Cortex of kidney (tissue), 1 donor: ENCODE measurements at places on chromosomes 2 and 18.

DNA sequence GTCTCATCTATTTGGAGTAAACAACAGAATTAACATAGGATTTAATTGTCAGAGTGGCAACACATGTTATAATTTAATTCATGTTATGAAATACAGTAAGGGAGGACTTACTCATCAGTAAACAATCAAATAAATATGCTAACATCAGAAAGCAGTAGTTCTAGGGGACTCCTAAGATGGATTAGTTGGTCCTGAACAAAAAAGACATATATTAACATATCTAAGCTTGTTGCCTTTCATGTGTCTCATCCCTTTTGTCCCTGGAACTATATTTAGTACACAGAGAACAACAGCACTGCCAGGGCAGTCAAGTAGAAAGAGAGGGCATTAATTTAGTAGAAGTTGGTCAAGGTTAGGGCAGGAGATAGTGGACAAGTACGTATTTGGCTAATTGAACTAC is 117.8 kb upstream of the FZD5 start:
- DNase-seq = no peak

DNA sequence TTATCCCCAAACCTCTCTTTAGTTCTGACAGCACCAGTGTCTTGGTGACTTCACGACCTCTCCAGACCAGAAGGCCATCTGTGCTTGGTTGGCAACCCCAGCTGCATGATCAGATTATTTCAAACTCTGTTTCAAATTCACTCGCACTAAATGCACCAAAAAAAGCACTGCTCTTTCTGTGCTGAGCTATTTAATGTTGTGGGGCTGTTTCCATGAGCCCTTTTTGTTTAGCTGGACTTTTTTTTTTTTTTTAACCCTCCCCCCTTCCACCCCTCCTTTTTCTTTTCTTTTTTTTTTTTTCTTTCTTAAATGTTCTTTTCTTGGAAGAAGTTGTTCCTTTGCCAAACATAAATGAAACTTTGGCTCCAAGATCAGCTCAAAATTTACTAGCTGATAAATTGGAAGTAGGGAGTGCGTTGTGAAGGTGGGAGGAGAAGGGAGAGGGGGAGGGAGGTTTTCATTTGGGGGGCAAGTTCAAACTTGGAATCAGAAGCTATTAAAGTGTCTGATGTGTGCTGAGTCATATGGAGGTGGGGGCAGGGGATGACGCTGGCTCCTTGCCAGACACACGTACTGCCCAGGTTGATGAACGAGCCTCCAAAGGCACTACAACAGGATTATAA is 543.0 kb upstream of the TNP1 start:
- no peak for DNase-seq

GRCh38 chr2:151771599-151772358 is 37.5 kb upstream of the NEB start:
- no peak for DNase-seq

DNA sequence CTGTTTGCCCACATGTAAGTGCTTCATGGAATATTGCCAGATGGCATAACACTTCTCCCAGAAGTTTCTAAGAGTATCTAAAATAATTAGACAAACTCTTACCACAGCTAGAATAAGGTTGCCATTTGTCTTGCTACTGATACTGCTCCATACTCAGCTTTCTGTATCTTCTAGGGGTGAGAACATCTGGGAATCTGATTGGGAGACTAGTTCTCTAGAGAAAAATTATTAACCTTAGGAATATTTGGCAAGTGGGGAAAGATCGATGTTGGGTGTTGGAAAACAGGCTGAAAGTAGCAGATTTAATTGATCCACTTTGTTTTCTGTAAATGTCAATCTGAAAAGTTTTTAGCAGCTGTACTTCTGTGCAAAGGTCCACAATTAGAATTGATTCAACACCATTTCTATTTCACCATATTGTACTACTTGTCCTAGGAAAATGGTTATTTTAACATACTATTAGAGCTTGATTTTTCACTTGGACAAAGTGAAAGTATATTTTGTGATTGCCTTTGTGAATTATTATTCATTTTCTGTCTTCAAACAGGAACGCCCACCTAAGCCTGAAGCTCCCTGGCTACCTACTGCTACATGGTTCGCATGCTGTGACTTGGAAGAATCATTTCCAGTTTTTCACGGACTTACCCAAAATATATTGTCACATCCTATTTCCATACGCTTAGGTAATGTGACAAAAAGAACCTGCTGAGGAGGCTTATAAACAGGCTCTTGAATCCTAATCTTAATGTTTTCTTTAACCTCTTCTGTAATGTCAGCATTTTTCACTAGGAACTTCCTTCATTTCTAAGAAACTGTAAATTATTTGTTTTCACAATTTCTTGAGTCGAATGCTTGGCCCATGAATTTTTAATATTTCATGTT is 147.7 kb downstream of the TRABD2A start:
- no peak for DNase-seq

DNA sequence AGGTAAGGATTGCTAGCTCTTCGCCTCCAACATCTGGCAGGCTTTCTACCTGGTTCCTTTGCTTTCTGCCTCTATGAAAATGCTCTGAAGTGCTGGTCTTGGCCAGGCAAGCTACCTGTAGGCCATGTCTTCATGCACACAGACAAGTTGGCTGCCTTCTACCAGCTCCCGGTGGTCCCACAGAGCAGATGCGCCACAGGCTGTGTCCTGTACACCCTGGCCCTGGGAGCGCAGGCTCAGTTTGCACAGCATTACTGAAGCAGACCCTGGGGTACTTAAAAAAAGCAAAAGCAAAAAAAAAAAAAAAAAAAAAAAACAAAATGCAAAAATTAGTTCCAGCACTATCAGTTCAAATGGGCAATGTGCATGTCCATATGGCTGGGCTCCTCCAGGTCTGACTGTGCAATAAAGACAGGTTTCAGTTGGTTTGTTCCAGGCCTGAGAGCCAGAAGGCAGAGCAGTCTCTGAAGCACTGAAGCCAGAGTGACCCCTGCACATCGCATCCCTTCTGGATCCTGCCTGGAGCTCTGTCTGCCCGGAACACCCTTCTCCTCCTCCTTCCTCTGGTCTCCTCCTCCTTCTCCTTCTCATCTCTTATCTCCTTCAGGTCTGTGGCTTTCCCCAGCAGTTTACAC is 288.0 kb upstream of the REV1 start:
- DNase-seq = no peak

- no peak for DNase-seq
These were observed 51.0 kb downstream of the AQP12A start for GRCh38 chr2:240742602-240743095.

DNA sequence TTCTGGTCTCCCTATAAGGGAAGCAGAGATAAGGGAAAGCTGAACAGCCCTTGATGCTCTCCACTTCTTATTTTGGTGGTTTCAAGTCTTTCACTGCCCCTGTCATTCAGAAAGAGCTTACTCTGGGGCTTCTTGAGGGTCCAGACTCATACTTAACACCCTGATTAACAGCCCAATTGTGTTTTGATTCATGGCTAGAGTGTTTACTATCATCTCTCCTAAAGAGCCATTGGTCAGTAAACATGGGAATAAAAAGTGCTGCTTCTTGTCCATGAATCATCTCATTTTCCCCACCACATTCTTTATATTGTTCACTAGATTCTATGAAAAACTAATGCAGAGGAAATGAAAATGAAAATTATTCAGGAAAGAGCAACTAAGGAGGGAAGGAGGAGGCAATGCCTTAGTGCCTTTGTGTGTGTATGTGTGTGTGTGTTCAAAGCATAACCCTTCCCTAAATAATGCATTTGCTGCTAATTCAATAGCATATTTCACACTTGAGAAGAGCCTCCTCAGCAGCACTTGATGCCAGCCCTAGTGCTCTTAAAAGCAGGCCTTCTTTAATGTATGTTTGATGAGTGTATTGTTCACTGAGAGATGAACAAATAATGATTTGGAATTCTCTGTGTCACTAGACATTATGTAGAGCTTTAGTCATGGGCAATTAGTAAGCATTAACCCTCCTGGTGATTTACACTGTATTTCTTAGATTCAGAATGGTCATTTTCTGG is 63.5 kb downstream of the DCC start:
- no peak for DNase-seq

DNA sequence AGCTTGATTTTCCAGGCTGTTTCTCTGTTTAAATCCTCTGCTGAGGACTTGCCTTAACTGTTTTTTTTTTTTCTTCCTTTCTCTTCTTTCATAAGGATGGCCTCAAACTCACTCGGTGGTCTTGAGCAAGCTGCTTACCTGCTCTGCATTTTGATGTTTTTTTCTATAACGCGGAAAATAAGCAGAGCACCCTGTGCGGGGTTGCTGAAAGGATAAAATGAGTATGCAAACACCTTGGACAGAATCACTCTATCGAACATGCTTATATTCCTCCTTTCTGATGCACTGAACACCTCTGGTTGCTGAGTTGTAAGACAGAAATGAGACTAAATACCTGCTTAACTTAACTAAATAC is 41.1 kb upstream of the DSC1 start:
- DNase-seq = no peak

- DNase-seq = no peak
These were observed 39.1 kb downstream of the SLC9A4 start for GRCh38 chr2:102512161-102512560.

DNA sequence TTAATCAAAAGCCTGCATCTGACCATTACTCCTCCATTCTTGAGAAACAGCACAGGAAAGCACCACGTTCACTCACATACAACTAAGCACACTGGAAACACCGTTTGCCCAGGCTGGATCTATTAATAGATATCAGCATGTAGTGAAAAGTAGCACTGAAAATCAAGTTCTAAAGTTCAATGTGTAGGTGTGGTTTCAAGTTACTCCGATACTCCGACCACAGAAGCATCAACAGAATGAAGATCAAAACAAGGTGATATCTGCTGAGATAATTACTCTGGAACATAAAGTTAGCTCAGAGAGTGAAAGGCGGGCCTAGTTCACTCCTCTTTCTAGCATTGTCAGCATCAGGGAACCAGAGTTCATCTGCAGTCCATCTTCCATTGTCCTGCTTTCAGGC is 1367.4 kb upstream of the ACVR2A start:
- DNase-seq = no peak

DNA sequence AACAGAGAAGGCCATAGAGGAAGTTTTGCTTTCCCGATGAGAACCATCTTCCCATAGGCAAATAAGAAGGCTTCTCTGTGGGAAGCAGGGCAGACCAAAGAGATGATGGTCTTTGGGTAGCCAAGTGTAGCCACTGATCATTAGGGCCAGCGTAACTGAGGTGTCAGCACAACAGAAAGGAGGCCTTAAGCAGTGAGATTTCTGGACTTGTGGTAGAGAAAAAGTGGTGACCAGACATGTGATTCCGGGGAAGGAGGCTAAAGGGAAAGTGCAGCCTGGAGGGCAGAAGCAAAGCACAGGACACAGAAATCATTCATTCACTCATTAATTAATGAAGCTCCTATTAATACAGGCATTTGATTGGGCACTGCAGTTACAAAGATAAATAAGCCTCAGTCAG is 15.4 kb downstream of the EVA1A start:
- no peak for DNase-seq

- DNase-seq = no peak
These were observed 25.3 kb upstream of the BCL2L11 start for GRCh38 chr2:111095434-111095833.

- no peak for DNase-seq
These were observed 147.8 kb upstream of the SPHKAP start for GRCh38 chr2:228329282-228329681.

DNA sequence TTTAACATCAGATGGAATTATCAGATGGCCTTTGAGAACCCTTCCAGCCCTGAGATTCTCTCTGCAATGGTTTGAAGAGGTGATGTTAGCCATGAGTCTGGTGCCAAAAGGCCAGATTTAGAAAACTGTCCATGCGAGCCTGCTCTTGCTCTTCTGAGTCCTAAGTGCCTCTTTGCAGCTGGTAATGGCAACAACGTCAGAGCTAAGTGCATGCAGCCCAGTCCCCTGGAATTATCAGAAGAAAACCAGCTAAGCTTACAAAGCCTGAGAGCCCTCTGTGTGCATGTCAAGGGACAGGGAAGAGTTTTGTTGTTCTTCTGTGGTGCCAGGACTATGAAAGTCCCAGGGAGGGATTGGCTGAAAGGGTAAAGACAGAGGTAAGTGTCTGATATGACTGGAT is 89.8 kb downstream of the LOXHD1 start:
- no peak for DNase-seq

DNA sequence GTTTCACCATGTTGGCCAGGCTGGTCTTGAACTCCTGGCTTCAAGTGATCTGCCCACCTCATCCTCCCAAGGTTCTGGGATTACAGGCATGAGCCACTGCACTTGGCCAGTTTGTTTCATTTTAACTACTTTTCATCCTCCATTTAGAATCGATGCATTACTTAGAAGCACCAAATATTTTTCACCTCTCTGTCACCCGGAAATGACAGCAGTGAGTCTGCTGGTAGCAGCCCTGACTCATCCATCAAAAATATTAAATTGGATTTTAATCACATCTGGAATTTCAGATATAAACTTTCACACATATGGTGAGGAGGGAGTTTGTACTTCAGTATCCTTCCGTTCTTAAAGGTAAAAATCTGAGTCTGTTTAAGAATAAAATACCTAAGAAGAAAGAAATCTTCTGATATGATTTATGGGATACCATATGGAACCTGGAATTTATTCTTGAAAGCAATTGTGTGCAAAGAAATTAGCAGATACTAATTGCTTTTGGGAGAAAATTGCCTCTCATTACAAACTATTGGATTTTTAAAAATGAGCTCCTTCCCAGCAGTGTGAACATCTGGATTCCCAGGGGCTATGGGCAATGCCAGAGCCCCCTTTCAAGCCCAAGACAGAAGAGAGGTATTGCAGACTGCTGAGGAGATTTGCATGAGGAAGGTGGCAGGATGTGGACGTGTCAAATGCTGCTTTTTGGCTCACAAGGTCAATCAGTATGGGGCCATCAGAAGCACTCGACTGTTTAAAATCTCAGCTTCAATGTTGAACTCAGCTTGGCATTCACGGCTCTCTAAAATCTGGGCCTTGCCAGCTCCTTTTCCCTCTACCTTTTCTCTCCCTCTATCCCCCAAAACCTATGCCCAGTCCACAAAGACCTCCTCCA is 279.5 kb upstream of the SIX2 start:
- no peak for DNase-seq

DNA sequence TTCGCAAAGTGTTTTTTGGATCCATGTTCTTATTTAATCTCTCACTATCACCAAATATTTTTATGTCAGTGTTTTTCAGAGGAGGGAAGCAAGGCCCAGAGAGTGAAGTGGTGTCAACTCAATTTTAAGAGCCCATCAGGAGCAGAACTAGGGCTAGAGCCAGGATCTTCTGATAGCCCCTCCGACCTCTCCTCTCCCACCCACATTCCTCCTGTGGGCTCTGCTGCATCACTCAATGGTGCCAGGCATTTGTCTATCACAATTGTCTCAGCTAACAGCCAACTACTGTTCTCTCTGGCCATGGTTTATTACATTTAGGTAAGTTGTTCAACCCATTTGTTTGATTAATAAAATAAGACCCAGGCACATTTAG is 68.6 kb downstream of the MAPK4 start:
- no peak for DNase-seq

- no peak for DNase-seq
These were observed 104.6 kb downstream of the RTN4 start for GRCh38 chr2:54945391-54946219.

DNA sequence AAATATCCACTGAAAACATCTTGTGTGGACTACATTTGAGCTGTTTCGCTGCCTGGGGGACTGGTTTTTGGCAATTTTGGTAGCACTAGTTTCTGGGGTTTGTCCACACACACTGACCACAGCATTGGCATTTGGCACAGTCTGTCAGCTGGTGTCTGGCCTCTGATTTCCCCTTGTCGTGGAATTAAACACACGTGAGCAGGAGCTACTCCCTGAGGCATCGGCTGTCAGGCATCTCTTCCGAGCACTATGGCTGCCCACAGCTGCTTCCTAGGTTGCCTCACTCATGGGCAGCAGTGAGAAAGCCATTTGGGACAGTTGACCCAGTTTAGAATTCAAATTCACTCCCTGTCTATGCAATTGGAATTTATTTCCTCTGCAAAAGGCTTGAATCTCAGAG is 46.8 kb upstream of the FZD5 start:
- DNase-seq = no peak

GRCh38 chr2:64135421-64135820 is 8.8 kb downstream of the PELI1 start:
- DNase-seq = no peak
